ENCODE measurements at places on chromosomes 11 and 22.

- no peak for DNase-seq
These were observed 30.1 kb upstream of the SMPD1 start for GRCh38 chr11:6360183-6360582.

- no peak for DNase-seq
These were observed 4.6 kb downstream of the ASCC2 start for GRCh38 chr22:29833392-29833965.

DNA sequence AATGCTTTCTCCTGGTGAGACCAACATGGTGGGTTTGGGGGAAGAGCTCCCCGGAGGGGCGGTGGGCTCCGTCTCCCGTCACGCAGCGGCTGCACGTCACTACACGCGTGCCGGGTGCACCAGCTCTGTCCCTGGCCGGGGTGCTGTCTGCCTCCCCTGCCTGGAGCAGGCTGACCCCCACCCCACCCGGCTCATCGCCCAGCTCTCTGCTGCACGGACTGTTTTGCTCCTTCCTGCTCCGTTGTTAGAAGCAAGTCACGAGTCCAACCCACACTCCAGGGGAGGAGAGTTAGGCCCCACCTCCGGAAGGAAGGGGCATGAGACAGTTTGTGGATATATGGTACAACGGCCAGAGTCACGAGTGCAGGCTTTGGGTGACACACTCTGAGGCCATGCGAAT lies 364.9 kb downstream of the BRD1 start:
- DNase-seq = peak; percentile 24

GRCh38 chr11:7673724-7674434 lies 579 bp upstream of the CYB5R2 start:
- DNase-seq = peak; percentile 36

DNA sequence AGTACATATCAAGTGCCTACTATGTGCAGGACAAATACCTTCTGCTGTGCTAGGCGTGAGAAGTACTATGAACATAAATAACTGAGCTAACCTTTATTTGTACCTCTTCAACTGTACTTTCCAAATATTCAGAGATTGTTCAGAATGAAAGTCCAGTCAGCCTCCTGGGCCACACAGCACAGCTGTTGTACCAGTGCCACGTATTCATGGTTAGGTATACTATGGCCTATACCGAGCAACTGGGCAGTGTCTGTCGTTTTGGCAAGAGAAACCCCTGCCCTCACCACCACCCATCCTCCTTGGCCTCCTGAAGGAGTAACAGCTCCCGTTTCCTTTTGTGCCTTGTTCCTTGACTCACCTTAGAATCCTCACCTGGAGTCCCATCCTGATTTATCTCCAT lies 53.0 kb downstream of the RASSF10 start:
- no peak for DNase-seq

- peak; percentile 61 for DNase-seq
These were observed at the start of gene ZDHHC8 for GRCh38 chr22:20131597-20131858. Gene ZDHHC8, plus strand, starts transcription at chr22:20131804. Its CDS starts 144 bp downstream, at chr22:20131948.

DNA sequence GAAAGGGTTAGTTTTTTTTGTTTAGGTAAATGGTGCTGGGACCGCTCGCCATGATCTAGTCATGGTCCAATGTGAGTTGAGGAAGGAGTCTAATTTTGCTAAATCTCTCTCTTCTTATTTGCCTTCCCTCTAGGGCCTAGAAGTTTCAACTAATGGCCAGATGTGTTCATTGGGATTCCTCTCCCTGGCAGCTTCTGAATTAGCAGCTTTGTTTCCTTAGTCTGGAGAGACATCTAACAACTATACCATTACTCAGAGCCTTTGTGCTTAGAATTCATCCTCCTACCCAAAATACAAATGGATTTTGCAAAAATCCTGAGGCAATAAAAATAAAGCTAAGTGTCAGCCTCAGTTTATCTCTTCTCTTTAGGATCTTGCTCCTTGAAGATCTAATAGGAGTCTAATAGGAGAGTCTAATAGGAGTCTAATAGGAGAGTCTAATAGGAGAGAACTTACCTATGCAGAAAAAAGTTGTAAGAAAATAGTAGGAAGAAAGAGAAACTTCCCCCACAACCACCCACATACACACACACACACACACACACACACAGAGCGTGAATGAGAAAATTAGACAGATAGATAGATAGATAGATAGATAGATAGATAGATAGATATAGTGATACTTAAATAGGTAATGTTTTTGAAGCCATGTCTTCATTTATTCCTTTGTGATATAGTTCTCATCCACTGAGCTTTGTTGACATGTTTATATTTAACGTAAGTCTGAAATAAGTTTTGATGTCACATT lies 980.5 kb upstream of the CNTN5 start:
- DNase-seq = no peak

GRCh38 chr11:74579577-74580270 lies 12.7 kb upstream of the POLD3 start:
- no peak for DNase-seq

Data from activated naive CD4-positive, alpha-beta T cell treated with anti-CD3 and anti-CD28 coated beads, Interleukin-2, amount 10 ng/mL, durations not matched to agents 7 days and 5 days (primary cell).